Activated CD4-positive, alpha-beta T cell treated with anti-CD3 and anti-CD28 coated beads for 1 hour (primary cell): ENCODE measurements at places on chromosomes 6 and 20.

GRCh38 chr6:168133168-168133561, 54.2 kb upstream of the FRMD1 start:
- no peak for DNase-seq

- DNase-seq, result no peak
Observed at GRCh38 chr6:132969196-132969595, 154.8 kb downstream of the RPS12 start.

DNA sequence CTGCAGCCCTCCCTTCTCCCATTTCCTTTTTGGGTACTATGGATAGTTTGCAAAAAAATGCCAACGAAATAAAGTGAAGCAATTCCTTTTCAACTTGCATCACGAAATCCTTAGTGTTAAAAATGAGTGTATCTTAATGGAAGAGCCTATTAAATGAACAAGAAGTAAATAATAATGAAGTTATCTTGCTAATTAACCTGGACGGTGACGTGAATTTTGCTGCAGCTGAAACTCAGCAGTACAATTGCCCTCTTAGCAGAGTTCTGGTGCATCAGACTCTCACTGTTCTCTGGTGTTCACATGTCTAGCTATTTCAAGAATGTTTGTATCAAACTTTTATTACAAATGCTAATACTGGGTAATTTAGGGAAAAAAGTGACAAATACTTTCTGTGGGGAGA, 119.7 kb upstream of the HDAC2 start:
- DNase-seq, result no peak

DNA sequence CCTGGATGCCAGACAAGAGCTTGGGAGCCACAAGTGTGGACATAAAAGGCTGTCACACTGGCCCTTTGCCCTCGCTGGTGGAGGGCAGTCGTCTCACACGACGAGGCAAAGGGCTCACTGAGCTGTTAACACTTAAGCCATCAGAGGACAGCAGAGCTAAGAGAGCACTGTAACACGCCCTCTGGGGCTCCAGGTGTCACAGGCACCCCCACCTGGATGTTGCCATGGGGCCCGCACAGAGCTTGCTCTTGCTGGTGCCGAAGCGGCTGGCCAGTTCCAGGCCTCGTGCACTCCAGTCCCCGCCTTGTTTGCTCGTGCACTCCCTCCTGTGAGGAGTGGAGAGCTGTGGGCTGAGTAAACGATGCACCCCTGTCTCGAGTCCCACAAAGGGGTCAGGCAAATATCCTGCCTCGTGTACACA, 37.4 kb downstream of the SLC35D3 start:
- DNase-seq, result no peak

DNA sequence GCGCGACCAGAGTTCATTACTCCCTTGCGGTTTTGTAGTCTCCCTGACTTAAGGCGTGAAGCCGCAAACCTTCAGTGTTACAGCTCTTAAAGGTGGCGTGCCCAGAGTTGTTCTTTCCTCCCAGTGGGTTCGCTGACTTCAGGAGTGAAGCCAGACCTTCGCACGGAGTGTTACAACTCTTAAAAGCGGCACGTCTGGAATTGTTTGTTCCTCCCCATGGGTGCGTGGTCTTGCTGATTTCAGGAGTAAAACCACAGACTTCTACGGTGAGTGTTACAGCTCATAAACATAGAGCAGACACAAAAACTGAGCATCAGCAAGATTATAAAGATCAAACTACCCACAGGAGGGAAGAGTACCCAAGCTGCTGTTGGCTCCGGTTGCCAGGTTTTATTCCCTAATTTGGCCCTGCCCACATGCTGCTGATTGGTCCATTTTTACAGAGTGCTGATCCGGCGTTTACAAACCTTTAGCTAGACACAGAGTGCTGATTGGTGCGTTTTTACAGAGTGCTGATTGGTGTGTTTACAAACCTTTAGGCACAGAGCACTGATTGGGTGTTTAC, 10.4 kb downstream of the TMEM14C start:
- no peak for DNase-seq

GRCh38 chr6:20319520-20320357, 81.9 kb upstream of the E2F3 start:
- DNase-seq, result peak; percentile 57

GRCh38 chr6:118101831-118102345, 194.8 kb downstream of the SLC35F1 start:
- no peak for DNase-seq

DNA sequence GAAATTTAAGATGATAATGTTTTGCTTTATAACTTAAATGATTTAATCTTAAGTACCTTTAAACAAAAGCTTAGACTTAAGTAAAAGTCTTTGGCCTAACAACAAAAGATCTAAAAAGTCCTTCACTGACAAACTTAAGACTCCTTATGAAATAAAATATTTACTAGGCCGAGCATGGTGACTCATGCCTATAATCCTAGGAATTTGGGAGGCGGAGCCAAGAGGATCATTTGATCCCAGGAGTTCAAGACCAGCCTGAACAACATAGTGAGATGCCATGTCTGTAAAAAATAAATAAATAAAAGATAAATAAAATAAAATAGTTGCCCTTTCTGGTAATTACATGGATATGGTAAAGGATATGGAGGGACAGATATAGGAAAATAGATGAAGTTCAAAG, 12.4 kb downstream of the KATNA1 start:
- no peak for DNase-seq

GRCh38 chr6:161031721-161032495, 40.3 kb downstream of the MAP3K4 start:
- no peak for DNase-seq

DNA sequence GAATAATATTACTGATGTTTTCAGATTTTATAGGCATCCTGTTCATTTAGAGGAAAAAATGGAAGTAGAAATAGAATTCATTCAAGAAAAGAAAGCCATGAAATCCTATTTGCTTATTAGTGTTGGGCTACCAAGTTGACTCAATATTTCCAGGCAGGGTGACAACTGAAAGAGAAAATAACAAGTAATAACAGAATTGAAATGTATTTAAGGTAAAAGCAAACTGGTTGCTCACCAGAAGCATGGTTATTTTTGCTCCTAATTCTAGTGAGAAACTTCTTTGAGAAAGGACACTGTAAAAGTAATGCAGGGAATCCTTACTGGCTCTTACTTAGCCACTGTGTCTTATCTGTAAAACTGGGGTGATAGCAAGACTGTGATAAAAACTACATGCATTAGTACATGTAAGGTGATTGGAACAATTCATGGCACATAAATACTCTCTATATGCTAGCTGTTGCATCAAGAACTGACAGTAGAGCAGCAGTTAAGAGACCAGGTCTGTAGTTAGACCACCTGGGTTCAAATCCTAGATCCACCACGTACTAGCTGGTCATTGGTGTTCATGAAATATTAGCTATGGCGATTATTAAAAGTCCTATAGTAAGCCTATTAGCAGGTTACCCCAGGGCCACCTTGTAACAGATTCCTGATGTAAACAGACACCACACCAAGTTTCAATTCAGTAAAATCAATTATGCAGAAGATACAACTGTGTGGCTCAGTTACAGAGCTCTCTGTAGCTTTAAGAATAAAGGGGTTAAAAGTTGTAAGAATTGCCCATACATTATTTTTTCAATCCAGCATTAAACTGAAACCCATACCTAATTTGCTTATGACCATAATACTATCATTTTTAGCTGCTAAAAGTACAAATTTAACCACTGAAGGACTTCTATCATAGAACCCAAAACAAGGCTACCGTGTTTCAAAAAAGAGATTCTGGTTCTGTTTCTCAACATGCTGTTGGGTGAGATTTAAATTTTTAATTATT, 159.2 kb upstream of the COL21A1 start:
- no peak for DNase-seq

DNA sequence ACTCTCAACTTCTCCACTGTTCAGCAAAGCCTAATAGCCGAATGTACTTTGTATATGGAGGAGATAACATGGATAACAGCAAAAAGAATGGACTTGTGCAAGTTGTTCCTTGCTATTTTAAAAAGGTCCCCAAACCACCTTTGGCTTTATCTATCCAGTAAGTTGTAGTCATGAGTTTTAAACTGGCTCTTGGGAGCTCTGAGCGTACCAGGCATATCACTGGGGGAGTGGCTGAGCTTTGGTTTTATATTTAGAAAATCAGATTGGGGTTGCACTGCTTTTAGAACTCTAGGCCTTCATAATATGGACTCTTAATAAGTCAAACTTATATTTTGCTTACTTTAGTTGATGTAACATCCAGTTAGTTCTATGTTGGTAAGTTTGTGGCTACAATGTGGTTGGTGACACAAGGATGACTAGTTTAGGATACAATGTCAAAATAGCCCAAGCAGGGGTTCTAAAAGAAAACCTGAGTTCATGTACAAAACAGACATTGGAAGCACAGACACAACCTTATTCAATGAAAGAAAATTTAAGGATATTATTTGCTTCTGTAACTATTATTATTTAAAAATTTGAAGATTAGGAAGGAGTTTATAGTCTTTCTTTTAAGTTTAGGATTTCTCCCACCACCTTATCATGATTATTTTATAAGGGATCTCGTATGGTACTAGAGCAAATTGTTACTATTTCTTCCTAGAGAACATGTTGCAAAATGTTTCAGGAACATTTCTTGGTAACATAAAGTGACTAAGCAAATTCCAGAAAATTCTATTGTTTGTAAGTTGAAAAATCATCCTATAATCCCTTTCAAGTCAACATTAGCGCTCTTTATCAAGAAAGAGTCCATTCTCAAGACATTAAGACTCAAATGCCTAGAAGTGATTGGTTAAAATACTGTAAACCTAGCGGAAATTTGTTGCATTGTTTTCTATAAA, 165.8 kb upstream of the SUPT3H start:
- DNase-seq, result no peak

- no peak for DNase-seq
Observed at GRCh38 chr6:26640806-26641205, 18.7 kb downstream of the ZNF322 start.

- no peak for DNase-seq
Observed at GRCh38 chr6:47353871-47354270, 44.2 kb upstream of the TNFRSF21 start.

DNA sequence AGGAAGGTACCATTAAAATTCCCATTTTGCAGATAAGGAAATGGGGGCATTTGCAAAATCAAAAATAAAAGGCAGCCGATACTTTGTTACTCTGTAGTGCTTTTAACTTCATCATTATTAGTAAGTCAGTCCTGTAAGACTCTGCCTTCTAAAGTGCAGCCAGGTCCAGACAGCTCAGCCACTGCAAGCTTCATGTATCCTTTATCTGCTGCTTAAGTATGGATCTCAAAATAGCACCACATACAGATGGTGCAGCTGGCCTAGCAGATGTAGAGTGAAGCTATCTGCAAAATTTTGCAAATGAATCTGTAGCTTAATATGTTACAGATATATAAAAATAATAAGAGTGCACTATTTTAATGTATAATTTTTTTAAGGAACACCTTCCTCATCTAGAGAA, 53.4 kb downstream of the NUS1 start:
- no peak for DNase-seq

GRCh38 chr6:72322771-72323170, 299.1 kb upstream of the KCNQ5 start:
- no peak for DNase-seq

DNA sequence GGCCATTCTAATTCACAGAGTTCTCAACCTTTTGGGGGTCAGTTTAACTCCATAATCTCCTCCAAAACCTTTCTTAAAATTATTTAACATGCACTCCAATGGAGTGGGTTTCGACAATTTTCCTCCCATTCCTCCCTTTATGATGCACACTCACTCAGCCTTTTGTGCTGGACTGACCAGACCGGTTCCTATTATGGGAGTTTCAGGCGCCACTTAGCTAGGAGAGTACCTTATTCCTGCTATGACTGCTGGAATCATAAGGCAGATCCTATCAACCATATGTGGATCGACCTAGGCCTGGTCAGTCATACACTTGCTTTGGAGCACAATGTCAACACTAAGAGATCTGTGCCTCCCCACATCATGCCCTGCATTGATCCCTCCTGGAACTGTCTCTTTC, 63.9 kb upstream of the MOCS1 start:
- DNase-seq, result no peak

- DNase-seq, result no peak
Observed at GRCh38 chr20:6719369-6719721, 48.1 kb upstream of the BMP2 start.

DNA sequence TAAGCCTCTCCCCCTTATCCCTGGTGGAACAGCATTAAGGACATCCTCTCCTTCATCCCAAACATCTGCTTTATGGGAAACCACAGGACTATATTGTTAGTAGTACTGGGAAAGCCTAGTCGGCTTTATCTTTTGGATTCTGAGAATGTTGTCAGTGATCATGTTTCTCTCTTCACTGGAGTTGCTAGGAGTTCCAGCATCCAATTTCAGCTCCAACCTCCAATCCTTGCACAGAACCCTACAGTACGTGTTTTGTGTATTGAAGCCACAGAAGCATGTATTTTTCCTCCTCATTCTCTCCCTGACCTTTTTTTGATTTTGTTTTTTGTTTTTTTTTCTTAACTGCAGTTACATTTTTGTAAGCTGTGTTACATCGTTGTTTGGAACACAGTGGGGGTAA, 84.0 kb downstream of the PHACTR3 start:
- DNase-seq, result no peak

- no peak for DNase-seq
Observed at GRCh38 chr6:119065382-119065781, 13.1 kb downstream of the FAM184A start.

DNA sequence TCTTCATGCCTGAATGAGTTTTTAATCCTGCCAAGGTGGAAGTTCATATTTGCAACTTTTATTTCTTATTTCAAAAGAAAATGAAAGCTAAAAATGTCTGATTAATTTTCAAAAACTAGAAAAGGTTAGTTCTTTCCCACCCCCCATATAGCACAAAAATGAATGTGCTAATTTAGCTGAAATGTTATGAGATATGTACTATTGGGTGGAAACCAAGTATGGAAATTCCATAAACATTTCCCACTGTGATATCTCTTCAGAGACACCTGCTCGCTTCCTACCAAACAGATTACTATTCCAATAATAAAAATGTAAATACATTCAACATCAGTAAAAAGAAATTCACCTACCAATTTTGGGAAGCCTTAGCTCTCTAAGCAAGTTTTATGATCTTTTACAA, 678.6 kb upstream of the ID4 start:
- DNase-seq, result no peak

DNA sequence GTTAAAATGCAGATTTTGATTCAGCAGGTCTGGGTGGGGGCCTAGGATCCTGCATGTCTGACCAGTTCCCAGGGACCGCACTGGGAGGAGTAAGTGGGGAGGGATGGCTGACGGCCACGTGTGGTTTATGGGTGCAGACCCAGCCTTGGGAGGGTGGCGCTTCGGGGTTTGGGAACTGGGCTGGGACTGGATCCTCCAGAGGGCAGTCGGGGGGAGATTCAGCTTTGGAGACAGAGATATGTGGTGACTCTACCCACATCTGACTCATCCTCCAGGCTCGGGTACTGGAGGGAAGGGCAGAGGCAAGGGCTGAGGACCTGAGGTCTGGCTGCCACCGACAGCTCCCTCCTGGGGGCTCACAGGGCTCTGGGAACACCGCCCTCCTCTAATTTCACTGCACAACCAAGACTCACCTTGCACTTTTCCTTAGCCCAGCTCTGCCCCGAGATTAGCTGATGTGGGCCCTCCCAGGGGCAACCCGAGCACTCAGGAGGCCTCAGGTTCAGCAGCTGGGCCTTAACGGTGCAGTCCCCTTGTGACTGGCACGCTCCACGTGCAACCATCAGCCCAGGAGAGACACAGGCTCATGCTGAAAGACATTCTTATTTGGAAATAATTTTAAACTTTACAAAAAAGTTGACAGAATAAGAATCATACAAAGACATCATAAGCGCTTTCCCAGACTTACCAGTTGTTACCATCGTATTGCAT, 172.8 kb upstream of the PMEPA1 start:
- no peak for DNase-seq
